ENCODE measurements at places on chromosomes 12 and 14.
A peak's percentile ranks its signal among the peaks of the same experiment; 100 is the strongest.

- peak; percentile 15 for DNase-seq
These were observed 32.8 kb upstream of the TOMM20L start for GRCh38 chr14:58362798-58363412.

GRCh38 chr12:44509471-44509870 is 366.6 kb downstream of the NELL2 start:
- no peak for DNase-seq

DNA sequence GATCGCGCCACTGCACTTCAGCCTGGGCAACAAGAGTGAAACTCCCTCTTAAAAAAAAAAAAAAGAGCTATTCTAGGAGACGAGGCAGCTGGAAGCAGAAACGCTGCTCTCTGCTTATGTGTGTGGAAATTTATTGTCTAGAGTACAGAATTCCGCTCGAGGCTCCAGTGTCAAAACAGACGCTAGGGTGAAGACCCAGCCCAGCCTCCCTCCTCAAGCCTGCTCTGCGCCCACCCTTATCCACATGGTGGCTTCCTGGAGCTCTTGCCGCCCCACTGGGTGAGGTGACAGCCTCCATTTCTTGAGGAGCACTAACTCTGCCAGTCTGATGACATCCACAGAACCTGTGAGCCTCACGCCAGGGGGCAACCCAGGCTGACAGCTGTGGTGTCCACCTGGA is 49.5 kb upstream of the DLK1 start:
- no peak for DNase-seq

- no peak for DNase-seq
These were observed 48.2 kb upstream of the DAAM1 start for GRCh38 chr14:59140106-59140843.

DNA sequence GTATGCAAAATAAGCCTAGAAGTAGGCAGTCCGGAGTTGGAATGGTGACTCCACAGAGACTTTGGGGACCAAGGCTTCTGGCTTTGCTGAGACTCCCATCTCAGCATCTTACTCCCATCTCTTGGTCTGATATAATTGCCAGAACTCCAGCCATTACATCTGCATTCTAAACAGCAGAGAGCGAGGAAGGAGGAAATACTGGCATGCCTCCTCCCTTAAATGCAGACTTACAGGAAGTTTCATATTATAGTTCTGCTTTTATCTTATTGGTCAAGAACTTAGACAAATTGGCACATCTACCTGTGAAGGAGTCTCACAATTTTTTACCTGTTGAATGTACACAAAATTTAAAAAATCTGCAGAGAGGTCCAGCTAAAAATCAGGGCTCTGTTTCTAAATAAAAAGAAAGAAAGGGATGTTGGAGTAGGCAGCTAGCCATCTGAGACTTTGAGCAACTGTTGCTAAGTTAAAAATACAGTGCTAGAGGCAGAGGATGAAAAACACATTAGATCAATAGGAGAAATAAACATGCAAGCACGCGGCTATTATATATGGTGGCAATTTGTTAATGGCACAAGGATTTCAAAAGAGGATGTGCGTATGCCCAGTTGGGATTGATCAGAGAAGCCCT is 209.9 kb upstream of the HMGA2 start:
- DNase-seq, result no peak

DNA sequence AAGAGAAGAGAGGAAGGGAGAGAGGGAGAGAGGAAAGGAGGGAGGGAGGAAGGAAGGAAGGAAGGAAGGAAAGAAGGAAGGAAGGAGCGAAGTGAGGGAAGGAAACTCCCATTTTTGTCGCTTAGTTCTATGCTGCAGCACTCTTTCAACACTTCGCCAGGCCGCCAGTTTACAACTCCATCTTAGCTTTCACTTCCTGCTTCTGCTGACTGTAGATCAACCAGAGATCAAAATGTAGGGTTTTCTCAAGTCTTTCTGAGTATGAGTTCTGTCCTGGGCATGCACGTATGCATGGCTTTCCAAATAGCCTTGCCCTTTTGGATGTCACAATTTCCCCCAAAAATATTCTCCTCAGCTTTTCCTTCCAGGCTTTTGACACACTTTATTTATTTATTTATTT is 723.4 kb downstream of the TRHDE start:
- DNase-seq, result no peak

All from iPS-NIHi11 (cell line).